Midbrain (tissue), 1 donor: ENCODE measurements at places on chromosomes 16 and 17.

DNA sequence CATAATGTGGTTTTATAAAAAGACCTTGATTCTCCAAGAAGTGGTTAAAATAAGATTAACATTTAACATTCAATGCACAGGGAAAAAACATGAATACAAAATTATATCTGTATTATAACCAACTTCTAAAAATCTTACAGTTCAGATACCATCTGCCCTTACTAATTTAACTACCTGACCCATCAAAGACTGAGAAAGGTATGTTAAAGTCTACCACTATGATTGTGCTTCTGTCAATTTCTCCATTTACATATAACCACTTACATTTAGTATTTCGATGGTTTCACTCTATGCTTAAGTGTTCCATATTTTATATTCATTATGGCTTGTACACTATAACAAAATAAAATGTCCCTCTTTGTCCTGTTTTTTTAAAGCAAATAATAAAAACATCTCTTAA lies 14.6 kb downstream of the AP1G1 start:
- DNase-seq = no peak

- DNase-seq = no peak
Observed at GRCh38 chr16:82987767-82988166, 361.0 kb downstream of the CDH13 start.

GRCh38 chr17:72976971-72977770 lies 115.3 kb downstream of the SLC39A11 start:
- DNase-seq = peak; percentile 28

GRCh38 chr16:10629592-10629963 lies 49.2 kb upstream of the EMP2 start:
- DNase-seq = no peak

DNA sequence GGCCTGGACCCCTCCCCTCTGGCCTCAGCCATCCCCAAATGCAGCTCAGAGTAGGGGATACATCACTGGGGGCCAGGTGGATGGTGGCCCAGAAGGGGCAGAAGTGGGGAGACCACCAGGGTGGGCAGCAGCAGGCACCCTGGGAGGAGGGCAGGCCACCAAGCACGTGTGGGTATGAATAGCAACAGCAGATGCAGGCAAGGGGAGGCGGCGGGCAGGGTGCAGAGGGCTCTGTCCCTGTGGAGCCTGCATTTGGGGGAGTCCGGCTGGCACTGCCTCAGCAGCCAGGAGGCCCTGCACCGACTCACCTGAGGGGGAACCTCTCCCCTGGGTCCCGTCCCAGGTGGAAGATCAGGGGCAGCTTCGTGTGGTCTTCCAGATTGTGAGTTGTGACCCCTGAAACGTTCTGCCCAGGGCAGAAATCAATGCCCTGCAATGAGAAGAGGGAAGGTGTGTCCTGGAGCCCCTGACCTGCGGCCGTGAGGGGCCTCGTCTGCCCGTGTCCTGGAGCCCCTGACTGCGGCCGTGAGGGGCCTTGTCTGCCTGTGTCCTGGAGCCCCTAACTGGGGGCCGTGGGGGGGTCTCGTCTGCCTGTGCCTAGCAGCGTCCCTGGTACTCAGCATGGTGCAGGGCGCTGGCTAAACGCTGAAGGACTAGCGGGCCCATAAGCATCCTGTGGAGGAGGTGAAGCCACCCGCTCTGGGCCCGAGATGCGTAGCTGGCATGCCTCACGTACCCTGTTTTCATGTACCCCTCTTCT lies 10.7 kb upstream of the APRT start:
- no peak for DNase-seq

DNA sequence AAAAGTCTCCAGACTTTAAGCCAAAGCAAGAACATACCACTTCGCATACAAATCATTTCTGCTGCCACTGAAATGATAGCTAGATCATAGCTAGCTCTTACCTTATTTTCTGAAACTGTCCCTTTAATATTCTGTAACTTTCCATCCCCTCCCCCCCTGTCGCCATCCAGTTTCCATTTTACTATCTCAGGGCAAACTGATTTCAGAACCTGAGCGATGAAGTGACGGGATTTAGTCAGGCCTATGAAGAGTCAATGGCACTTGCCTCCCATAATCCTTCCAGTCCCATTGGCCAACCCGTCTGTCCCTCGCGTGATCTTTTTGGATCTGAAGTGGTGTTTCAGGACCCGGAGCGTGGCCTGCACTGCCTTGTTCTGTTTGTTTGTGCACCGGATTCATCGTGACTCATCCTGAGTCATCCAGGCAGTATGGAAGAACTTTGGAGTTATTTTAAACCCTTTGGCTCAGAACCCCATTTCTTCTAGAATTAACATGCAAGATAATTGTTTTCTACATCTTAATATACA lies 199.8 kb upstream of the CHMP6 start:
- no peak for DNase-seq

DNA sequence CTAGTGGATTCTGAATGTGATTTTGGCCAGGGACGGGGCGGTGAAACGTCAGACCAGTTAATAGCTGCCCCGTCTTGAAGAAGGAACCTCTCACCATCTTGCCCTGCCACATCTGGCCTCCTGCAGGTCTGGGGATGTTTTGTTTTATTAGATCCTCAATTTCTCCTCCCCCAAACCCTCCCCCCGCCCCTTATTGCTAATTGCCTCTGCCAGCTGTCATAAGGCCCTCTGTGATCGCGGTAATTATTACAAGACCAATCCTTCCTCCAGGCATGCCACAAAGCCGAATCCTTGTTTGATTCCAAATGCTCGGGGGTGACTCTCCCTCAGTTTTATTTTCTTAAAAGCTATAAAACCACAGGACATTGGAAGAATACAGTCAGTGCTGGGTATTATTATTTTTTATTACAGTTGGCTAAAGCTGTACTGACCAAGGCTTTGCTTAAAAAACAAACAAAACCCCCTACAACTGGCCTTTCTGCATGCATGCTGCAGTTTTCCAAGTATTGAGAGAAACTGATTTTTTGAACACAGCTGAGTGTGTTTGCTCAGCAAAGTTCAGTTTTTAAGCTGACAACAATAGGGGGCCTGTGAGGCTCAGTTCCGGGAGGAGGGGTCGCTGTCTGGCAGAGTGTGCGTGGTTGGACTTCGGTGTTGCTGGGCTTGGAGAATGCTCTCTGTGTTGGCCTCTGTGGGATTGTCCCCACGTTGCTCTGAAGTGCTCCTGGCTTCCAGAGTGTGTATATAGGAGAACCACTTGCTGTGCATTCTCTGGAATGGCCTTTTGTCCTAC lies 1.7 kb downstream of the KSR1 start:
- peak; percentile 28 for DNase-seq

DNA sequence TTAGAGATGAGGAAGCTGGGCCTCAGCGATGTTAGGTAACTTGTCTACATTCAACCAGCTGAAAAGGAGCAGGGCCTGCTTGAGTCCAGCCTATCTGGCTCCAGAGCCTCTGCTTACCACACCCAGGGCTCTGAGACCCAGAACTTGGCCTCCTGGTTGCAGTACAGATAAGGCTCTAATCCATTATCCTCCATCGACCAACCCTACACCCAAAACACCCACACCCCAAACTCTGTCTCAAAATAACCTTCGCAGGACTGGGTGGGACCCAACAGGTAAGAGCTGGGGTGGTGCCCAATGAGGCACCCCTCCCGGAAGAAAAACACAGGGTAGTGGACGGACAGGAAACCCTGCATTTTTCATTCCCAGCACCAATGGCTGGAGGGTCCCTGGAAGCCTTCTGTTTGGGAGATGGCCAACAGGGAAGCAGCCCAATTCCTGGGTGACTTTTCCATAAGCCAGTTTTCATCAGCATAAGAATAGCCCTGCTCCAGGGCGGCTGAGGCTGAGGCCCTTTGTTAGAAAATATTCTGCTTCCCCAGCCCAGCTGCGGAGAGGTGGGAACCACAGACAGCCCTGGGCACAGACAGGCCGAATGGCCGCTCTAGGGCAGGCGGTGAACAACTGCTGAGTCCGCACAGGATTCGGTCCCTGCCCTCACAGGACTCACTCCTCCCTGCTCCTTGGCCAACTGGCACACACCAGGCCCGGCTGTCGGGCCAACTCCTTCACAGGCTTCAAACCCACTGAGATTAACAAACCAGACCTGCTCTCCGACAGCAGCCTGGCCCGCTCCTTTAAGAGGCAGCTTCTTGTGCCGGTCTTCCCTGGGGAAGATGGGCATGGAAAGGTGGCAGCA lies 9.8 kb downstream of the SMIM5 start:
- no peak for DNase-seq
